Naive thymus-derived CD4-positive, alpha-beta T cell (primary cell): ENCODE measurements at places on chromosomes 2 and 18.

GRCh38 chr2:102737431-102737830, 24.4 kb upstream of the TMEM182 start:
- no peak for DNase-seq

DNA sequence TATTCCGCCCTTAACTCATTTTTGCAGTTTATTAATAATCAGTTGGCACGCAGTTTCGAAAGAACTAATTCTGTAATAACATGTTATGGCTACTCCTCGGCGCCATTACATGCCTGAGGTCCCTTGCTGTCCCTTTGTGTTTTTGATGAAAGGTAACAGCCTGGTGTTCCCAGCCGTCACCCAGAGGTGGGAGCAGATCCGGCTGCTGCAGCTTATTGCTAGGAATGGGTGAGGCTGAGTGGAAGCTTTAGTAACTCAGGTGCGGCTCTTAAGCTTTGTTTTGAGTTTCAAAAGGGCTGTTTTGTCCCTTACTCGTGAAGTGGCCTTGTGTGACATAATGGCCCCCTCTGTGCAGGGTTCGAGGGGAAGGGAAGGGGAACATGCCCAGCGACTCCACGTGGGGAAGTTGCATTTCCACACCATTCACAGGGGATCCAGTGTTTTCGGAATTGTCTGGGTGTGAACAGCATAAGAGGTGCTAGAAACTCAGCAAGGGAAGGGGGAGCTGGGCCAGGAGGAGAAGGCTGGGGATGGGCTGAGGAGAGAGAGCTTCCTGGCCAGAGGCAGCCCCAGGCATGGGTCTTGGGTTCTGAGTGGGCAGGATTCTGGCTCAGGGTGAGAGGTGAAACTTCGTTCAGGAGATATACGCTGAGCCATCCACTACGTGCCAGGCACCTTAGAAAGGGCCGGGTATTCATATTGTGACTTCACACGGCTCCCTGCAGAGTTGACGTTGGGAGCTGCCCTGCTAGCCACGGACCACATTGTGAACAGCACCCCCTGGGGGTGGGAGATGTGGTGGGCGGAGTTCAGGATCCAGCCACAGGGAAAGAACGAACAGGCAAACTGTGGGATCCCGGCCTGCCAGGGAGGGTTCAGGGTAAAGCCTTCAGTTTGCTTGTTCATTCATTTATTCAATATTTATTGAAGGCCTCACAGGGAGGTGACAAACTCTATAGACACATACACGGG, 84.4 kb downstream of the TGOLN2 start:
- DNase-seq, result no peak

DNA sequence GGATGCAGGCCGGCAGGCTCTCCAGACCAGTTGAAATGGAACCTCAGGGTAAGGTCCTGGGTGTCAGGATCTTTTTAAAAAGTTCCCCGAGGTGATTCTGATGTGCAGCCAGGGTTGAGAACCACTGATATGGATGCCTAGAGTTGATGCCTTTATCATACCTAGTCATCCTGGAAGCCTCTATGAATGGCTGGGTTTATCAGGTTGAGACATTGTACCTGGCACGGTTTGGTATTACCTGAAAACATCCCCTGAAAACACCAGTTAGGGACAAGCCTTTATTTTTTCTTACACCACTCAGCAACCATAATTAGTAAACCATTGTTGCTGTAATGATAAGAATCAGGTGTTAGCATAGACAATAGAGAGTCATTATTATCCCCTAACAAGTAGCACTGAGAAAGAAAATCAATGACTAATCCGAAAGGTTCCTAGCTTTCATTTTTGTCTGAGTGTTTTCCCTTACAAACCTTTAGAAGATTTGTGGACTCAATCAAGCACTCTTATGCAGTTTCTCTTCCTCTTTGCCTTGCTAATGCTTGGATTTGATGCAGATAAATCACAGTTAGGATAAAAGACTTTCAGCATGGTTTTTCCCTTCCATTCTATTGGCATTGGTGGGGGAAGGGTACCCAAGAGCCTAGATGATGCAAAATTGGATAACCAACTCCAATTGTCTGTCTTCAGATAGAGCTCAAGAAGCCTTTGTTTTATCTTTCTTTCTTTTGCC, 116.5 kb upstream of the LYPD6 start:
- no peak for DNase-seq

- DNase-seq, result no peak
Measured at GRCh38 chr2:74357627-74358026, 14.4 kb upstream of the SLC4A5 start.

DNA sequence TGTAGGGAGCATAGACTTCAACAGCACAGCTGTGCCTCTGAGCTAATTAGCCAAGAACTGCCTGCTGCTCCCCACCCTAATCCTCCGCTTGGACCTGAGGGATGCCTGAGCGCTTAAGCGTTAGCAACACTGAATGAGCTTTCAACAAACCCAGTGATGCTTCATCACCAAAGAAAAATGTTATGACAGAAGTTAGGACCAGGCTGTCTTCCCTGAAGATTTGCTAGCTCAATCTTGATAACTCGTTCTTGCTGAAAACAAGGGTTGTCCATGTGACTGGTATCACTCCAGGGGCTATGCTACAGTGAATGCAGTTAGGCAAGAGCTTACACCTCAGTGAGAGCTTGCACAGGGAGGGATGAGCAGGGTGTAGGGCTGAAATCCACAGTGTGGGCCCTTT, 190.7 kb upstream of the SIX2 start:
- no peak for DNase-seq

DNA sequence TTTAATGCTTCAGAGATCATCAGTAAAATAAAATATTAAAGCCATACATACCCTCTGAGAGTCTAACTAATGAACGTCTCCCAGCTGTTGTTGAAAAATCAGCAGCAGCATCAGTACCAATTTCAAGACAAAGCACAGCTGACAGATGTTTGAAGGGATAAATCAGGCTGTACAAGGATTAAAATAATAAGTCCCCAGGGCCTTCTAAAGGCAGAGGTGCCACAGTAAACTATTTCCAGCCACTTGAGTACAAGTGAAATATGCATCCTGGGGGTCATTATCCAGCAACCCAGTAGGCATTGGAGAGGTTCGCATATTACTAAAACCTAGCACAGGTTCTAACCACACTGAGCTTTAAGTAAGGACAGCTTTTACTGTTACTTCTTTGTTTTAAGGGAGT, 76.9 kb downstream of the NXPH2 start:
- DNase-seq, result no peak

DNA sequence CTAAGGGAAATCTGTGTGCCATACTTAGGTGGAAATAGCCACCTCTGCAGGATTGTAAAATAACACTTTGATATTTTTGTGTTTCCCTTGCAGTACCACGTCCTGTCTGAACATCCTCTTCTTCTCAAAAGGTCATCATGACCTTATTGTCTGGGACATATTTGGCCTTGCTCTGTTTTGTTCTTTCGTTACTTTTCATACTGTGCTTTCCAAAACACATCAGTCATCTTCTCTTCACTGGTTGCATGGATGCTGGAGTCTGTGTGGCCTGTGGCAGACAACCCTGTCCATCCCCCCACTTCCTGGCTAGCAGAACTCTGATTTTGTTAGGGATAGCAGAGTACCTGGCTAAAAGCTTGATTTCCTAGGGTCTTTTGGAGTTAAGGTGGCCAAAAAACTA, 9.4 kb upstream of the GREB1 start:
- no peak for DNase-seq

DNA sequence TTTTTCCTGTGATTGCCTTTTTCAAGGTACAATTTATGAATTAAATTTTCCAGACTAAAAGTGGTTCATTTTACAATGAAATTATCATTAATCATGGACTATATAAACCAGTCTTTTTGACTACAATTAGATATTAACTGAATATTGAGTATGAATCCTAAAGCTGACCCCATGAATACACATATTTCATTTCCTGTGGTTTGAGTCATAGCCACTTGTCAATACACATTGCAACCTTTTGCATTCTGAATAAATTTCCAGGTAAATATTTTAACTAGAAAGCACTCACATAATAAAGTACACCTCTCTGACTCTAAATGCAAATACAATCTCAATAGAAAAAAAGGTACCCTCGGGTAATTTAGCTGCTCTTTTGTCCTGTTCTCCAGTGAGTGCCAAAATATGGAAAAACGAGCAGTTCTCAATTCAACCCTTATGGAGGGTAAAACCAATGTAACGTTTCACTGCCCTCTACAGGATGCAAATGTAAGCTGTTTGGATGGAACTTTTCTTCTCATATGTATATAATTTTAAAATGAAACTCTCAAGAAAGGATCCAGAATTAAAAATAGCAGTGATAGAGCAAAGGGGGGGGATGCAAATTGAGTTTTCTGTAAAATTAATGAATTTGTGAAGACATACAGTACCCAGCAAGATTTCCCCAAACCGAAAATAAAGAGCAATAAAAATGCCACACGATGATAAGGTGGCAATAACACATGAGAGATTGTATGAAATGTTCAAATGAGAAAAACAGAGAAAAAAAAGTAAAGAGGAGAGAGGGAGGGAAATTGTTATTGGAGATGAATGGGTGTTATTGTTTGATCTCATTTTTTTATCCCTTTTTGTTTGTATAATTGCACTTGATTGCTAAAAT, 1795.7 kb upstream of the PIK3C3 start:
- DNase-seq, result no peak

DNA sequence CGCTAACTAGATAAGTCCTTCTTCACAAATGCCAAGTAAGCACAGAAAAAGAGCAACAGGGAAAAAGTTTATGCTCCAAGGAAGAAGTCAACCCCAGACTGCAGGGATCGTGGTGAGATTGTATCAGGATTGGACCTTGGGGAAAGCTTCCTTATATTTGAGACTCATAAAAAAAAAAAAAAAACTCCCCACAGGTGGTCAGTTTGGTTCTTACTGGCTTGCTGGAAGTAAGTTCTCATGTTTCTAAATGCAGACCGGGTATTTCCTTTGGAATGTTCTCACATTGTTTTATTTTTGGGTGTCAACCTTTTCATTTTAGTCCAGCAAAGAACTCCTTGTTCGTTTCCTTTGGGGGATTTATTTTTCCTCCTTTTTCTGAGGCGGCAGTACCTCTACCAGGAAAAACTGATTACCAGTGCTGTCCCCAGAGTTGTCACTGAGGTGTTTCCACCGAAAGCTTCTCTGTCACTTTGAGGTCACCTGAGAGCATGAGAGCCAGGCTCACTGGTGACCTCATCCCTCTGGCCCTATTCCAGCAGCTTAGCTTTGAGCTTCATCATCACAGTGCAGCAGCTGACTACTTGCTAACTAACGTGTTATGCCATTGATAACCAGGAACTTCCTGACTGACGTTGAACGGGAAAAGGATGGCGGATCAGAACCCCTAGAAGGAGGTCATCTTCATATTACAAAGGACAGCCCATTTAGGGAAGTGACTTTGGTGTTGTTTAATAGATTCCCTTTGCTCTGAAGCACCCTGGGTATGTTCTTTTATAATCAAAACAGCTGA, 16.8 kb upstream of the ATP8B1 start:
- no peak for DNase-seq

GRCh38 chr2:23614701-23615100, 229.7 kb downstream of the KLHL29 start:
- DNase-seq, result no peak

- no peak for DNase-seq
Measured at GRCh38 chr18:38241216-38241615, 675.6 kb upstream of the CELF4 start.

- DNase-seq, result no peak
Measured at GRCh38 chr2:119486196-119486827, 38.0 kb downstream of the SCTR start.

DNA sequence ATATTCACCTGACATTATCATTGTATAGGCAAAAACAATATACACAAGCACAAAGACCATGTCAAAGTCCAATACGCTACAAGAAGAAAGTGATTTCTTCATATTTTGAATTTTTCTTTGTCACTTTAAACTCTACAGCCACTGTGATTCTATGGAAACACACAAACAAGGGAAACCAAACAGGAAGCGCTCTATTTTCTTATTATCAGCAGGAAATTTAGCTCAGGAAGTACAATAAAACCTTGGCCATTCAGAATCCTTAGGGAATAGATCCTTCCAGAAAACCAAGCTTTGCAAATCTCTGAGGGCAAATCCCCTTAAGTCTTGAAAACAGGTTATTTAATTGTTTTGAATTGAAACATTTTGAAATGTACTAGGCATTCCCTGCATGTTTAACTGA, 336.2 kb downstream of the EPHA4 start:
- DNase-seq, result no peak

GRCh38 chr18:9239720-9240119, 94.9 kb upstream of the TWSG1 start:
- no peak for DNase-seq

- no peak for DNase-seq
Measured at GRCh38 chr2:15782009-15782751, 158.2 kb upstream of the MYCN start.

DNA sequence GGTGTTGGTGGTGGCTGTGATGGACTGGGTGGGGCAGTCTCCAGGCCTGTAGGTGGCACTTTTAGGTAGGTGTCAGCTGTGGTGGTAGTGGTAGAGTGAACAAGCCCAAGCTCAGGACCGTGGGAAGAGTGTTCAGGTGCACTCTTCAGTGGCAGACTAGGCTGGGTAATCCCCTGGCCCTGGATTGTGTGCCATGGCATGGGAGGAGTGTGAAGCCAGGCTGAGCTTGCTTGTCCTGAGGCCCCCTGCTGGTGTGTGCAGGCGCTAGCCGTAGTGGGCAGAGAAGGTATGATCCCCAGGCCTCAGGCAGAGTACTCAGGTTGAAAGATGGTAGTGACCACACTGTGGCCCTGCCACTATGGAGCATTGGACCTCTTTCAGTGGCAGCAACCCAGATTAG, 850.3 kb downstream of the DSC3 start:
- DNase-seq, result no peak

DNA sequence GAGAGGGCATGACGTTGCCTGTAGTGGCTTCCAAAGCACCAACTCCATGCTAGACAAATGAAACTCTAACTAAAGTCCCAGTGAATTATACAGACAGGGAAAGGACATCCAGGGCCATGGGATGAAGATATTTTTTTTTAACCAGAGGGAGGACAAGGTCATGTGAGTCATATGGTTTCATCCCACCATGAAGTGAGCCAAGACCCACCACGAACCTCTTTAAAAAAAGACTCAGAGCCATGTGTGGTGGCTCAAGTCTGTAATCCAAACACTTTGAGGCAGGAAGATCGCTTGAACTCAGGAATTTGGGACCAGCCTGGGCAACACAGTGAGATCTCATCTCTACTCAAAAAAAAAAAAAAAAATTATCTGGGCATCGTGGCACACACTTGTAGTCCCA, 115.2 kb downstream of the LIPG start:
- DNase-seq, result no peak

DNA sequence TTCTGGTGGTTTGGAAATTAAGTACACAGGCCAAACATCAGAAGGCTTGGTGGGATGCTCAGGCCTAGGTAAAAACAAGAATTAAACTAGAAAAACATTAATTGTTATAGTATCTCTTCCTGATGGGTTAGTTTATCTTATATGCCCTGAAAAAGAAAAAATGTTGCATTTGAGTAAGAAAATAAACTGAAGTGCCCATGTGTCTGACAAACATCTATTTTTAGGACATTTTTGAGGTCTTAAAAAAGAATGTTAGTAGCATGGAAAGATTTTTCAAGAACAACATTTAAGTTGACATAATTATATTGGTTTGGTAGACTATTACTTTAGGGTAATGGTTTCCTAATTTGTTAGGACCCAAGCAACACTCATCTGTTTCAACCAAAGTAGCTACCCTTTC, 140.1 kb upstream of the RND3 start:
- DNase-seq, result no peak
